ENCODE measurements at places on chromosomes 3 and 15. TPM values are rescaled to one million over a fixed set of nuclear protein-coding genes. Genes with fewer than 3 reads are reported as not detected.

Gene DUOXA2
- total RNA-seq = not detected

GRCh38 chr3:187695449-187695848 lies 6.9 kb downstream of the RTP2 start:
- no peak for DNase-seq

GRCh38 chr3:14846226-14846880 lies 27.6 kb downstream of the FGD5 start:
- no peak for DNase-seq

GRCh38 chr3:138942271-138942670 lies 4.7 kb downstream of the FOXL2 start:
- no peak for DNase-seq
